ENCODE measurements at places on chromosomes 4 and X. TPM values are rescaled to one million over a fixed set of nuclear protein-coding genes. Genes with fewer than 3 reads are reported as not detected.

DNA sequence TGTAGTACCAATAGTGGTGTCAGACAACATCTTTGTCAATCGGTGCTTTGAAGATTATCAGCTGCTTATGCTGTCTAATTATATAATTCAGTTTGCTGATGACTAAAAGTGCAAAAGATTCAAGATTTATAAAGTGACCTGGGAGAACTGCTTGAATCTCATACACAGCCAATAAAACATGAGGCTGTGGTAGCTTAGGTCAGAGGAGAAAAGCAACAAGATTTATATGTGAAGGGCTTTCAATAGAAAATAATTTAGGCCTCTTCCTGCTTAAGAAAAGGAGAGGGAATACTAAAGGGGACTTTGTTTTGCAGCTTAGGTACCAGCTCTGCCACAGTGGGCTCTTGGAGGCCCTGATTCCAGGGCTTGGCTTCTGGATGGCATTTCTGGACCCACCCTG, 111.0 kb upstream of the MAD2L1 start:
- ATAC-seq: no peak

DNA sequence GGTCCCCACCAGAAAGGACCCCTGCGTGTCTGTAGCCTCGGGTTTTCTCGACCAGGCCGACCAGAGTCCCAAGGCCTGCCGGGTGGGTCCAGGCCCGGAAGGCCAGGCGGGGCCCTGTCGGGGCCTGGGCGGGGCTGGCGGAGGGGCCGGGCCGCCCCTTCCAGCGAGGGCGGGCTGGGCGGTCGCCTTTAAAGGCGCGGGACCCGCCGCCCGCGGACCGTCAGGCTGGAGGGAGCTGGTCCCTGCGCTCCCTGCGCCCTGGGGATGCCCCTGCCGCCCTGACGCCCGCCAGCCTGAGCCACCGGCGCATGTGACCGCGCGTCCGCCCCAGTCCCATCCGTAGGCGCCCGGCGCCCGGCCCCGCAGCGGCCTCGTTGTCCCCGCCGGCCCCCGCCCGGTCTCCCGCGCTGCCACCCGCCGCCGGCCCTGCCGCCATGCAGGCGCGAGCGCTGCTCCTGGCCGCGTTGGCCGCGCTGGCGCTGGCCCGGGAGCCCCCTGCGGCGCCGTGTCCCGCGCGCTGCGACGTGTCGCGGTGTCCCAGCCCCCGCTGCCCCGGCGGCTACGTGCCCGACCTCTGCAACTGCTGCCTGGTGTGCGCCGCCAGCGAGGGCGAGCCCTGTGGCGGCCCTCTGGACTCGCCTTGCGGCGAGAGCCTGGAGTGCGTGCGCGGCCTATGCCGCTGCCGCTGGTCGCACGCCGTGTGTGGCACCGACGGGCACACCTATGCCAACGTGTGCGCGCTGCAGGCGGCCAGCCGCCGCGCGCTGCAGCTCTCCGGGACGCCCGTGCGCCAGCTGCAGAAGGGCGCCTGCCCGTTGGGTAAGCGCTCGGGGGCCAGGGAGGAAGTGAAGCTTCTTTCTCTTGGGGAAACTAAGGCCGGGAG, at the start of gene HTRA3:
TSS of gene HTRA3 (plus strand) at position 220 of the 883 bp plus-strand sequence. CDS start at position 435, 215 bp downstream.
- peak; percentile 30 for ATAC-seq

DNA sequence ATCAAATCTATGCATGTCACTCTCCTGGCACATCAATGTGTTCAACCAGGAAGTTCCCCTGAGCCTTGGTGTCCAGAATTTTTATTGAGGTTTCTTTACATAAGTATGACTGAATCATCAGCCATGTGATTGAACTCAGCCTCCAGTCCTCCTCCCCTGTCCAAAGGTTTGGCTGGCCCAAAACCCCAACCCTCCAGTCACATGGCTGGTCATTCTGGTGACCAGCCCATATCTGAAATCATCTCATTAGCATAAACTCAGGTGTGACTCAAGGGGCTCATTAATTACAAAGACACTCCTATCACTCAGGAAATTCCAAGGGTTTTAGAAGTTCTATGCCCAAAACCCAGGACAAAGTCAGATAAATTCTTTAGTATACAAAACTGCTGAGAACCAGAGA, 20.6 kb upstream of the SUPT20HL2 start:
- ATAC-seq: peak; percentile 55

DNA sequence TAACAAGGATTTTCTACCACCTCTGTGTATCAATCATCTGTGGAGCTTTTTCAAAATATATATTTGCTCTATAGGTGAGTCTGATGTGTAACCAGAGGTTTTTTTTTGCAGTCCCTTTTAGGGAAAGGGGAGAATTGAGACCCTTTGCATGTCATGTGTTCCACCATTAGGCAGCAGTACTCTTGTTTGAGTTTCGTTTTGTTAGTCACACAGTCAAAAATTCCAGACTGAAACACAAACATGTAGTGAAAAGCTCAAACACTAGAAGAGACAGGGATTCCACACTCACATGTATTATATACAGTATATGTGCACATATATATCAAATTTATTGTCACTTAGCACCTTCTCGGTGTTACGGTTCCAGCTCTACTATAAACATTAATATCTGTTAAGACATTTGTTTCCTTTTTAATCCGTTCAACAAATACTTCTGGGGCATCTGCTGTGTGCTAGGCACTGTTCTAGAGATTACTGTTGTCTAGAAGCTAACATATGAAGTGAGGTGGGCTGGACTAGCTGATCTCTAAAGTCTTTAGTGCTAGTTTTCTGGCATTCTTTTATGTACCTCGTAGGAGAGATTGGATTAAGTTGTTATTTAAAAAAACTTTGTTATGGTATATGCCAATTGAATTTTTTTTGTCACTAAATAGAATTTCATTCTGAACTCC, 5.5 kb downstream of the USP9X start:
- no peak for ATAC-seq

DNA sequence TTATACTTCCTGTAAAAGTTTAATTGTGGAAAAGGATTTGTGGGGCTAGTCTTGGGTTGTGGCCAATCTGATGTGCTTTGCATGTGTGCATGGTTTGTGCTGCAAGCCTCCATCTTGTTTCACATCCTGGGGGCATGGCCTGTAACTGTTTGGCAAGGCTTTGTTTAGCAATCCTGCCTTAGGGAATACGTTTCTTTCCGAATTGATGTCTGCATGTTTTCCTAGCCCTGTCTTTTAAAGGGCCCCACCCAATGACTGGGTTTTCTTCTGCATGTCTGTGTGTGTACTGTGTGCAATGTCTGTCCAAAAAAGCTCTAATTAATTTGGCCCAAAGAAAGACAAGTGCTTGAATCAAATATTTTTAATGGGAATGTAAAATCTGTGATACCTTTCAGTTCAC, 74.6 kb upstream of the MID1IP1 start:
- no peak for ATAC-seq

DNA sequence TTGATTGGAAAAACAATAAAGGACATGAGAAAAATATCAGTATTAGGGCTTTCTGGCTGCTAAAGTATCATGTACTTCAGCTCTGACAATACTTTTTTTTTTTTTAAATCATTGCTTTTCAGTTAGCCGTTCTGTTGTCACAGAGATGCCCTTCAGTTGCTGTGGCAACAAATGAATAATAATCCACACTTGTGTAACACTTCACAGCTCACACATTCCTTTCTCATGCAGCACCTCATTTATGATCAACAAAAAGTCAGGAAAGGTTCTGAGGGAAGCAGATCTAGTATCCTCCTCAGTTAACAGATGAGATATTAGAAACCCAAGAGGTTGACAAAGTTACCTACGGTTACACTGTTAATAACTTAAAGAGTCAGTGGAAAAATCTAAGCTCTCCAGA, 444.2 kb upstream of the SLIT2 start:
- no peak for ATAC-seq

DNA sequence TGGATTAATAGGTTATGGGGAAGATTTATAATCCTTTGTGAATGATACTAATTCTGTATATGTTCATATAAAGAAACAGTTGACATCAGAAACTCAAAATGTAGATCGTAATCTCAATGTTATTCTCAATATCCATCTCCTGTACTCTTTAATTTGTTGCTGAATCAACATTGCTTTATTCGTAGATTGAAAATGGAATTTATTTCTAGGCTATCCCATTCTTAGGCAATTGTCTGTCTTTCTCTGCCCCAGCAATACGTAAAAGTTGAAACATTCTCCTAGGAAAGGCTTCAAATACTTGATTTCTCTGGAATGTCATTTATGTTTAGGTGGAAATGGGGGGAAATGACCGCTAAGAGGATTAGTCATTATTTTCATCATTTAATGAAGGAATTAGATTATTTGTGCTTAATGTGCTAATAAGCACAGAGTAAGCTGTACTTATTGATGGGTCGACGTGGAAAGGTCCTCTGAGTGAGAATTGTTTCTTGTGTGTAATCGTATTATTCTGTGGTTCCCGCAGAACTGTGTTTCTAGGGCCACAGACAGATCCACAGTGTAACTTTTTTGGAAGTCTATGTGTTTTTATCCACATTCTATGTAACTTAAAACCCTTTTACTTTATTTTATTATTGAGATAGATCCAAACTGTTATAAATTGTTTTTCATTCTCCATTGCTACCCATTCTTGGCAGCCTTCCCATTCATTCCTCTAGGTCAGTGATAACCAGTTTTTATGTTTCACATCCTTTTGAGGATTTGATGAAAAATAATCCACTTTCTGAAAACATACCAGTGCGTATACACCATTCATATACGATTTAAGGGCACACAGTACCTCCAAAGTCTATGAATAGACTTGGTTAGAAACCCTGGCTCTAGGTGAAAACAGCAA, 262.9 kb downstream of the ARHGAP10 start:
- ATAC-seq: no peak

DNA sequence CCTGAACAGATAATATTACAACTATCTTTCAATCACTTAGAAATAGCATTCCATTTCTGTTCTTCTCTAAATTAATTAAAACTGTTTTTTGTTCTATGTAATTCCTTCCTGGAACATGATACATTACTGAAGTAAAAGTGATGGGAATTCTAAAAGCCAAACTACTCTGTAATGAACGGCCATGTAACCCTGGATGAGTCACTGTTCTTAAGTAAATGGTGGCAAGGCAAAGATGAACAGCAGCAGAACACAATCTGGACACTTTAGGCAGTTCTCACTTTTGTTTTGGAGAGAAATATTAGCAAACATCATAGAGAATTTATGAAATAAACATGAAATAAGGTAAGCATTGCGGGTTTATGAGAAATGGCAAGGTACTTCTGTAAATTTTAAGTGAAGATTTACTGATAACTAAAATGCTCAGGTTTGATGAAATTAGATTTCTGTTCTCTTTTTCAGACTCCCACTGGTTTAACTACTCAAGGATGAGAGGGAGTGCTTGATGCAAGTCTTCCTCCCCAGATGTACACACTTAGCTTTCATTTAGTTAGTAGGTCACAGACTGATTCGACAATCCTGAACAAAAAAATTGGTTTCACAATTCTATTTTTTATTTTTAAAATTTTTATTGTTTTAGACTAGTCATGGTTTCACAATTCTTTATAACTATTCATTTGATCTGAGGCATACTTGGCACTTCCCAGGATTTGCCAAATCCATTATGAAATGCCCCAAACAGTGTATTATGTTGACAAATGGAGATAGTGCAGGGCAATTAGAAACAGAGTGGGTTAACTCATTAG, 964 bp upstream of the GPR82 start:
- ATAC-seq: no peak

DNA sequence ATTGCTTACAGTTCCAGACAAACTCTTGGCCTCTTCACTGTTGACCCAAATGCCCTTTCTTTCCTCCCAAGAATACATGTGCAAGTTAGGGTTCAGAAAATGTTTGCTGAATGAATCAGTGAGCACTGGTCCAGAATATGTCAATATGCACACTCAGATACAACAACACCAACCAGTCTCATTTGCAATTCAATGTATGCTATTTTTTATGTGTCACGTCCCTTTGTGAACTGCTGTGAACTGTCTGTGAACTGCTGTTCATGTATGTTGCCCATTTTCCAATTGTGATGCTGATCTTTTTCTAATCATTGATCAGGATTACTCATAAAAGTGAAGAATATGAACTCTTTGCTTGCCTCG, 17.8 kb downstream of the GAB3 start:
- ATAC-seq: no peak

DNA sequence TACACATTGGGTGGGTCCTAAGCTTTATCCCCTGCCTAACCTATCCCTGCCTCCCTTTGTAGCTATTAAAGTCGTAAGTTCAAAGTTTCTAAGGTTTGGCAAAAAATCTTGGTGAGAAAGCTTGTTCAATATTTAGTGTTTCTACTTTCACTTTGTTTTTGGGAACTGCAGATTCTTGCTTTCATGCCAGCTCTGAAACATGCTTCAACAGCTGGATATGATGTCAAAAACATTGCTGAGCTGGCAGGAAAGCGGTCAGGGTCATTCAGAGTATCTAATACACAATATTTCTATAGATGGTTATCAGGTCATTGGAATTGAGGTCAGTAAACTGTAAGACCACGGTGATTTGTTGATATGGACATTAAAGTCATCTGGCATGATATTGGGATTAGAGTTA, 19.7 kb downstream of the CENPI start:
- no peak for ATAC-seq

- ATAC-seq: no peak
These were observed 1.3 kb upstream of the MRFAP1 start for GRCh38 chr4:6639137-6639680.

DNA sequence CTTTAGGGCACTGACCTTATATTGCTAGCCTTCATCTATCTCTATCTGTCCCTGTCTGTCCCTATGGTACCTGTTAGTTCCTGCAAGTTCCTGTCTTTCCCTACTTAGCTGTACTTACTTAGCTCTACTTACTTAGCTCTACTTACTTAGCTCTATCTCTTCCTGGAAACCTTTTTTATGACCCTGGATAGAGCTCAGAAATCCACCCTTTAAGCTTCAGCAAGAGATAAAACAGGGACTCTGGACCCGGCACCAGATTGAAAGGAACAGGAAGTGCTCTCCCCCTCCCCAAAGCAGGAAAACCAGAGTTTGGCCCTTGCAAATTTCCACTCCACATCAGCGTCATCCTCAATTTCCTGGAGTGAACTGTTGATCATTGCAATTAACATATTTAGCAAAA, 12.3 kb upstream of the IL9R start:
- no peak for ATAC-seq

- ATAC-seq: no peak
These were observed 248.2 kb downstream of the PARM1 start for GRCh38 chr4:75180790-75181776.

DNA sequence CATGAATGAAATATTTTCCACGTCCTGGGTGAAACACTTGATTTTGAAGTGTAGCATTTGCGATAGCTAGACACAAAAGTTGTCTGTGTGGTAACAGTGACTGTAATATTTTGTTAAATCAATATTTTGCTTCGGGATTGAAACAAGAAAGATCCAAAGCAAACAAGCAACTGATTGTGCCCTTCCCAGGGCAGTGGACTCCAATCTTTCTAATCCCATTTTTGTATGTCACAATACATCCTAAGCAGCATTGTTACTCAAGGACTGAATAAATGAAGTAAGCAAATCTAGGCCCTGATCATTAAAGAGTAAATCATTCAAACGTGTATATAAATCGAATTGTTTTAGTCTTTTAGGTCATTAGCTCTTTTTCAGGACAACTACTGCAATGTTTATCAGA, 2.8 kb downstream of the ITM2A start:
- ATAC-seq: no peak

Gene PFKFB1
- 0.36 TPM for total RNA-seq

Gene TMEM47
- total RNA-seq: 0.92 TPM

Gene ARMCX1
- 3.0 TPM for total RNA-seq

Gene HSPA4L
- total RNA-seq: 35.5 TPM

Gene CT45A2
- total RNA-seq: not detected

Gene TSPYL2
- total RNA-seq: 2.5 TPM

Gene TSC22D3
- 46.2 TPM for total RNA-seq

Gene KIT
- 5.0 TPM for total RNA-seq

Gene NHS
- total RNA-seq: 2.5 TPM
